Activated CD4-positive, alpha-beta T cell treated with anti-CD3 and anti-CD28 coated beads, Interleukin-2, amount 10 ng/mL, durations not matched to agents 24 days and 14 days (primary cell): ENCODE measurements at places on chromosomes 2 and 18. TPM values are rescaled to one million over a fixed set of nuclear protein-coding genes. Genes with fewer than 3 reads are reported as not detected.
A peak's percentile ranks its signal among the peaks of the same experiment; 100 is the strongest.

CPO gene
- not detected in 2 replicates for total RNA-seq

SERPINB13 gene
- total RNA-seq: not detected in 2 replicates

DNA sequence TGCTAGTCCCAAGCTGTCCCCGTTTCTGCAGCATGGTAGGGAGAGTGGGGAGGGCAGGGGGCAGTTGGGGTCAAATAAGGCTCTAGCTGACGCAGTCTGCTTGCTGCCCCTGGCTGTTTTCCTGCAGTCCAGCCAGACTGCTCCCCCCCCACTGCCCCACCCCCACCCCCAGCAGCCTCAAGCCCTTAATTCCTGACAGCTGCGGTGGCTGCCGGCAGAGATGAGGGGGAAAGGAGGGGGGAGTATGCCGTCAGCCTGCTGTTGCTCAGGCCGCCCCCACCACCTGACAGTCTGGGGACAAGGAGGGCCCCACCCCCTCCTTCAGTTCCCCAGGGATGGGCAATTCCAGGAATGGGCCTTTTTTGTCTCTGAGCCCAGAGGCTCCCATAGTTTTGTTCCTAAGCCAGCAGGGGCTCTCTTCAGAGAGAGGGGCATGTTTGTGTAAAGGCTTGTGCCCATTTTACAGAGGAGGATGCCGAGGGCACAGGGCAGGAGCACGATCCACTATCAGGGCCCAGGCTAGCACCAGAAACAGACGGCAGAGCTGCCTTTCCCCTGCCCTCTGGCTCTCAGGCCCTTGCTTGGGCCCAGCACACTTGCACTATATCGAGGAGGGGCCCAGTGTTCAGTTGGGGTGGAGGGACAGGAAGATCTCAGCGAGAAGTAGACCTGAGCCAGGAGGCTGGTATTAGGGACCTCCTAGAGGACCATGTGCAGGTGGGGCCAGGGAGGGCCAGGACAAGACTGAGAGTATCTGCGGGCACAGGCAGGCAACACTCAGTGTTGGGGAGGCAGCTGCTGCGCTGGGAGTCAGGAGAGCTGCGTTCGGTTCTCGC lies 1.5 kb upstream of the WNT10A start:
- peaks cover 71% of the 10 kb centered on the region for H3K27me3 ChIP-seq
- H3K4me3 ChIP-seq: peak overlapping the region; percentile 83
- no peak overlapping the region for H3K27ac ChIP-seq
- H3K4me1 ChIP-seq: peaks cover 32% of the 10 kb centered on the region
- no peak for DNase-seq
- H3K36me3 ChIP-seq: no peaks in the 10 kb centered on the region

DNA sequence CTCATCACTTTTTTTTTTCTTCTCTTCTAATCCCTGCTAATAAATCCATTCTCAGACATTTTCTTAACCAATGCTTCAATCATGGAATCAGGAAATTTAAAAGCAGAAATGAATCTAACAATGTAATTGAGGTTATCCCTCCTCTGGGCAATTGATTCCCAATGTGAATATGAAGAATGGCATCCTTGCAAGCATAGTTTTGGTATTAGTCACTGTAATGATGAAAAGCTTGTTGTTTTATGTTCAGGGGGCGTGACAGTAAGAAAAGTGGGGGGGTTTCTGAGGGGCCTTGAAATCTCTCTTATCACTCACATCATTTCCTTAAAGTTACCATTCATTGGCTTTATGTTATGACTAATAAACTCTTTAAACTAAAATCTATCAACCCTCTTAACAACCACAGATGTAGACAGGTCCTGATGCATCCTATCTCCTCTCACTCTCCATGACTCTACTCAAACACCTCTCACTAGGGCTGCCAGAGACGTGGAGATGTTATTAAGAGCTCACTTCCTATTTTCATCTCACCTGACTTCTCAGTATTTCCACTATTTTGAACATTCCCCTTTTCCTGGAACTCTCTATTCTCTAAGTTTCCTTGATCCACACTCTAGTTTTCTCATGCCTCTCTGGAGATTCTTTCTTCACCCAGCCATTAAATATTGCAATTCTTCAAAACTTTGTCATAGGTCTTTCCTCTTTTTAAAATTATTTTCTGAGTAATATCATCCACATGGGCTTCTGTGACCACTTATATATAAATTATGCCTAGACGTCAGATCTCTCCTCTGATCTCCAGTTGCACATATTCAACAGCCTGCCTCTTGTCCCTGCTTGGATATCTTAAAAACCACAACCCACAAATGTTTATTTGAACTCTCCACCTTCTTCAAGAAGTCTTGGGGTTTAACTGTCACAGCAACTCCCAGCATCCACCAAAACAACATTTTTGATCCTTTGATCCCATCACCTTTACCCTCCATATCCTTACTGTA lies 332.9 kb downstream of the CDH2 start:
- DNase-seq: no peak
- H3K36me3 ChIP-seq: no peaks in the 10 kb centered on the region
- H3K27ac ChIP-seq: no peak overlapping the region
- no peaks in the 10 kb centered on the region for H3K27me3 ChIP-seq

DNA sequence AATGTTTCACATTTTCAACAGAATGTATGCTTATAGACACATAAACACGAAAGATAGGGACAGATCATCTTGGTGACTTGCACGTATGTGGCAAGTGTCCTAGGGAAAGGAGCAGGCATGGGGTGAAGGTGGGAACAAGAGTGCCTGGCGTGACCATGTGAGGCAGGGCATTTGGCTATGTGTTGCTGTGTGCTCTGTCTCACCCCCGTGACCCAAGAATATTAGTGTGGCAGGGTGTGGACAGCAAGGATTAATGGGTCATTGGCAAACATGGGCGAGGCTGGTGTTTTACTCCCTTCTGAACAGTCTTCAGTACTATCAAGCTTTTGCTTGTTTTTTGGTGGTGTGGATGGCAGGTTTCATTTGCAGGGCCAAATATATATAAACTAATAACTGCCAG lies 1.3 kb upstream of the VWA3B start:
- peaks cover 26% of the 10 kb centered on the region for H3K27me3 ChIP-seq
- H3K4me3 ChIP-seq: no peak overlapping the region
- peaks cover 24% of the 10 kb centered on the region for H3K4me1 ChIP-seq
- H3K27ac ChIP-seq: no peak overlapping the region

- H3K4me3 ChIP-seq: no peak overlapping the region
- H3K36me3 ChIP-seq: peaks cover 7% of the 10 kb centered on the region
- no peak overlapping the region for H3K27ac ChIP-seq
- DNase-seq: no peak
- no peaks in the 10 kb centered on the region for H3K27me3 ChIP-seq
Measured at GRCh38 chr2:168686452-168687191, 115.8 kb upstream of the NOSTRIN start.

DNA sequence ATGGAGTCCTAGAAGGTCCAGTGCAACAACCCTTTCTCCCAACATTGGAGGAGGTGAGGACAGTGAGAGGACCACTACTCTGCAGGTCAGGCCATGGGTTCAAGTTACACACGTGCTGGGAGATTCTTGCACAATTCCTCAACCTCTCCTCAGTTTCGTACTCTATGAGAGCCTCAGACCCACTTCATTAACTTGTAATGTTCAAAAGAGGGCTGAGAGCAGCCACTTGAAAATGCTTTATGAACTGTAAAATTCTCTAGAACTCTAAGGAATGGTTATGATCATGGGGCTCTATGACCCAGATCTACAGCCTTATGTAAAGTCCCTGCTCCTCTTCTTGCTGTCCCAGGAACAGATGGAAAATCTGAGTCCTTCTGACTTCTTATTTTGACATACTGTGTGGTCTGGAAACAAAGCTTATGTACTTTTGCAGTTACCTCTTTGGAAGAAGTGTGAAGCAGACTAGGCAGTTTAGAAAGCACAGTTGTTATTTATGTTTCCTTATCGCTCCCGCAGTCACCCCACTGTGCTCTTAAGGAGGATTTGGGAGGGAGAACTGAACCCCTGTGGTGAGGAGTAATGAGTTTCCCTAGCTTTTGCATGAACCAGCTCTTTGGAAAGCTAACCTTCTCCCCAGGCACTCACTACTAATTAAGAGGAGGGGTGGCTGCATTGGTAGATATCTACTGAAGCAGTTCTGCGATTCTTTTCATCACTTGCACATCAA lies 296.6 kb downstream of the LRRTM1 start:
- no peak overlapping the region for H3K27ac ChIP-seq
- no peaks in the 10 kb centered on the region for H3K4me1 ChIP-seq
- no peaks in the 10 kb centered on the region for H3K36me3 ChIP-seq
- DNase-seq: no peak

DNA sequence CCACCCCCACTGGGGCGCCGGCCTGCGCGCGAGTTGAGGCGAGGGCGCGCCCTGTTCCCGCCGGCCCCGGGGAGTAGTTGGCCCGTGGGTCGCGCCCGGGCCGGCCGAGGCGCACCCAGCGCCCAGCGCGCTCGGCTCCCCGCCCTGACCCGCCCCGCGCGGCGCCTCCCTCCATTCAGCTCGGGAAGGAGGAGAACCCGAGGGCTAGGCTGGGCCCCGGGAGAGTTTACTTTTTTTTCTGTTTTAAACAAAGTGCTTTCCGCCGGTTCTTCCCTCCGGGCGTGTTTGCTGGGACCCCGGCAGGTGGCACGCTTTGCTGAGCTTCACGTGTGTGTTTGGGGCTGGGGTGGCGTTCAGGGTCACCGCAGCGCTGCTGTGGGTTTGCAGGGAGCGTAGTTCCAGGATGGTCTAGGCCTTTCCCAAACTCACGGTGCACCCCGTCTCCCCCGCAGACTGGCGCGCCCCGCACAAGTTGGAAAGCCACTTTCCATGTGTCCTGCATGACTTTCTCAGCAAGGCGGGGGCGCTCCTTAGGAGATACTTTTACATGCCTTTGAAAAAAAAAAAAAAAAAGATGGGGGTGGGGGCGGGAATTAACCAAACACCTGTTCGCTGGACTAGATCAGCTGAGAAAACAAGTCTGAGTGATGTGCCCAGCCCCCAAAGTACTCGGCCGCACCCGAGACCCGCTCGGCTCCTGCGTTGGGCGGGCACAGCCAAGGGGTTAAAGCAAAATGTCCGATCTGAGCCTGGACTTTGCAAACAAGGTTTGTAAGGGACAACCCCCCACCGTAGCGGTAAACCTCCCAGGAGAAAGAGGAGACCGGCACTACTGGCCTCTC lies 825 bp downstream of the ITGA6 start:
- H3K4me1 ChIP-seq: peaks cover 16% of the 10 kb centered on the region
- H3K4me3 ChIP-seq: peak overlapping the region; percentile 79
- H3K27ac ChIP-seq: no peak overlapping the region
- H3K27me3 ChIP-seq: peaks cover 69% of the 10 kb centered on the region
- DNase-seq: peak; percentile 81

- peaks cover 33% of the 10 kb centered on the region for H3K4me1 ChIP-seq
- DNase-seq: no peak
- H3K36me3 ChIP-seq: peaks cover 2% of the 10 kb centered on the region
- H3K27me3 ChIP-seq: peaks cover 4% of the 10 kb centered on the region
Measured at GRCh38 chr2:128313091-128313836, 5.4 kb downstream of the HS6ST1 start.

GRCh38 chr2:157087373-157088002 lies 170.0 kb upstream of the GALNT5 start:
- H3K27ac ChIP-seq: no peak overlapping the region
- no peaks in the 10 kb centered on the region for H3K4me1 ChIP-seq
- H3K36me3 ChIP-seq: no peaks in the 10 kb centered on the region
- no peak overlapping the region for H3K4me3 ChIP-seq
- H3K27me3 ChIP-seq: no peaks in the 10 kb centered on the region
- DNase-seq: no peak

- no peaks in the 10 kb centered on the region for H3K36me3 ChIP-seq
- DNase-seq: peak; percentile 64
- no peak overlapping the region for H3K27ac ChIP-seq
- peak overlapping the region; percentile 66 for H3K4me3 ChIP-seq
- peaks cover 15% of the 10 kb centered on the region for H3K4me1 ChIP-seq
Measured at GRCh38 chr2:134718023-134718816, 580 bp downstream of the TMEM163 start.

GRCh38 chr2:38269421-38269820 lies 107.7 kb downstream of the ATL2 start:
- no peak for DNase-seq
- H3K27ac ChIP-seq: no peak overlapping the region
- peaks cover 17% of the 10 kb centered on the region for H3K4me1 ChIP-seq
- peaks cover 3% of the 10 kb centered on the region for H3K36me3 ChIP-seq
- no peak overlapping the region for H3K4me3 ChIP-seq

DNA sequence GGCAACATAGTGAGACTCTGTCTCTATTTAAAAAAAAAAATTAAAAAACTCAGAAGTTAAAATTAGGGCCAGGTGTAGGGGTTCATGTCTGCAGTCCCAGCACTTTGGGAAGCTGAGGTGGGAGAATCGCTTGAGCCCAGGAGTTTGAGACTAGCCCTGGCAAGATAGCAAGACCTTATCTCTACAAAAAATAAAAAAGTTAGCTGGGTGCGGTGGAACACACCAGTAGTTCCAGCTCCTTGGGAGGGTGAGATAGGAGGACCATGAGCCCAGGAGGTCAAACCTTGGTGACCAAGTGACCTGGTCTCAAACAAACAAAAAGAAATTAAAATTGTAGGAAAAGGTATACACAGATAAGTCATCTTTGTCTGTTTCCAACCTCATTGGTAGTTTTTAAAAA lies 11.3 kb downstream of the TTLL4 start:
- H3K36me3 ChIP-seq: peaks cover 19% of the 10 kb centered on the region
- H3K4me1 ChIP-seq: peaks cover 23% of the 10 kb centered on the region
- H3K27ac ChIP-seq: no peak overlapping the region
- no peaks in the 10 kb centered on the region for H3K27me3 ChIP-seq

- no peak overlapping the region for H3K4me3 ChIP-seq
- no peaks in the 10 kb centered on the region for H3K36me3 ChIP-seq
- no peak overlapping the region for H3K27ac ChIP-seq
- H3K27me3 ChIP-seq: peaks cover 2% of the 10 kb centered on the region
- DNase-seq: no peak
Measured at GRCh38 chr2:67448648-67449047, 51.5 kb downstream of the ETAA1 start.

DNA sequence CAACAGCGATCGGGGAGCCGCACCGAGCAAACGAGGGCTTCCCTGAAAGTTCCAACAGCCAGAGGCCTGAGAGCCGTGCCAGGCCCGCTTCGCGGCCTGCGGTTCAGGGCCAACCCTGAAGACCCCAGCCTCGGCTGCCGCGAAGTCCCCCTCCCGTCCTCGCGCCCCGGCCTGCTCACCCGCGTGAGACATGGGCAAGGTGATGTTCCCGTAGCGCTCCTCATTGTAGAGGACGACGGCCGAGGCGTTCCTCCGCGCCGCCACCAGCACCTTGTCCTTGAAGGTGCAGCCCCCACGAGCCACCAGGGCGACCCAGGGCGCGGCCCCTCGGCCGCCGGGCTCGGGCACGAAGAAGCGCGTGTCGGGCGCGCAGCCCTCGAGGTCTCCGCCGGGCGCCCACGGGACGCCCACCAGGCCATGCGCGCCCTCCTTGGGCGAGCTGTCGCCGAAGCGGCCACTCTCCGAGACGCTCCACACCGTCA lies 510 bp downstream of the RNF149 start:
- H3K27me3 ChIP-seq: no peaks in the 10 kb centered on the region
- no peak for DNase-seq
- peaks cover 62% of the 10 kb centered on the region for H3K4me1 ChIP-seq
- H3K27ac ChIP-seq: peak overlapping the region; percentile 96
- peak overlapping the region; percentile 88 for H3K4me3 ChIP-seq

GRCh38 chr2:174873471-174873870 lies 109.2 kb upstream of the CHRNA1 start:
- H3K36me3 ChIP-seq: no peaks in the 10 kb centered on the region
- H3K4me3 ChIP-seq: no peak overlapping the region
- peaks cover 7% of the 10 kb centered on the region for H3K27me3 ChIP-seq
- H3K27ac ChIP-seq: no peak overlapping the region
- DNase-seq: no peak
